Cortex of kidney (tissue), 1 donor: ENCODE measurements at places on chromosomes 12 and 14.

DNA sequence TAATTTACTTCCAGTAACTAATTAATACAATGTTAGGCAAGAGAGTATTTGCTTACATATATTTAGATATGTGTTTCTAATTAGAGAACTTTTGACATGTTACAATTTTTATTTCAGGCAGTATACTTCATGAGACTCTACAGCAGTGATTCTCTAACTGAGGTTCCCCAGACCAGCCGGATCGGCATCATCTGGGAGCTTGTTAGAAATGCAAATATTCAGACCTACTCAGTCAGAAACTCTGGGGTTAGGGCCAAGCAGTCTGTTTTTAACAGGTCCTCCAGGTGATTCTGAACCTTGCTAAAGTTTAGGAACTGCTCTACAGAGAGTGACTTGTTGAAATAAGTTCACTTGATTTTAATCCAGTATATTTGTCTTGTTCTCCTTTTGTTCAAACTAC is 46.5 kb downstream of the ARID2 start:
- DNase-seq: no peak

- DNase-seq: no peak
These were observed 77.2 kb downstream of the SERPINA3 start for GRCh38 chr14:94689218-94689984.

GRCh38 chr12:45977620-45978019 is 12.8 kb downstream of the SCAF11 start:
- DNase-seq: no peak

GRCh38 chr14:23608454-23608853 is 27.7 kb upstream of the DHRS2 start:
- DNase-seq: no peak

- no peak for DNase-seq
These were observed 1.2 kb upstream of the GAPDH start for GRCh38 chr12:6532927-6533652.

- DNase-seq: no peak
These were observed 33.7 kb downstream of the PAH start for GRCh38 chr12:102883204-102883799.

GRCh38 chr12:67758119-67758518 is 109.6 kb downstream of the DYRK2 start:
- DNase-seq: no peak

DNA sequence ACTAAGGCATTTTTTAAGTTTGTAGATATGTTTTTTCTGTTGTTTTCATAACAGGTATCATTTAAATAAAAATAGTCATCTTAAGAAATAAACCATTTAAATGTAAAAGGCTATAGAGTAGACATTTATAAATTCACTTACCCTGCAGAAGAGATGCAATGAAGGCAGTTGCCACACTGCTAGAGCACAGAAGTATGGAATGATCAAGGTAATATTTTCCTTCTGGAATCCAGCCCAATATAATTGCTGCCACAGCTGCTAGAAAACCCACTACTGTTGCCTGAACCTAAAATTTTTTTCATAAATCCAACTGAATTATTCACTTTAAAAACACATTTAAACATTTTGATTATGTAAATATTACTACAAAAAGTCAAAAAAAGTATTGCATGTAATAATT is 69.2 kb downstream of the SLC41A2 start:
- no peak for DNase-seq

GRCh38 chr14:62213516-62213915 is 451.3 kb downstream of the SNAPC1 start:
- DNase-seq: no peak

- DNase-seq: no peak
These were observed 218.6 kb downstream of the KIF26A start for GRCh38 chr14:104356738-104357688.

DNA sequence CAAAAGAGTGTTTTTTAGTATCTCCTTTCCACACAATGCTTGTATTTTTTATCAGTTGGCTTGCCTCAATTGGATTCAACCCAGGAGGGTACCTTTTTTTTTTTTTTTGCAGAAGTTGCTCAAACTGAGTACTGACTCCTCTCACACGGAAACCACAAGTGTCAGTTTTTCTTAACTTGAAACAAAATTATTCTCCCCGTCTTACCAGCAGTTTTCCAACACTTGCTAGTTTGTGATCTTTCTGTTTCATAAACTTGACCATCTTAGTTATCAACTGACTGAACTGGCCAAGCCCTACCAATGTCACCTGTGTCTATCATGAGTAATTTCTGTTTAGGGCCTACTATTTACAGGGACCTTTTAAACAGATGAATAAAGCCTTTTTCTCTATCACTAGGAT is 34.1 kb upstream of the ITPR2 start:
- no peak for DNase-seq

GRCh38 chr14:101564444-101564776 is 3.1 kb downstream of the DIO3 start:
- DNase-seq: no peak
